ENCODE measurements at places on chromosomes 11 and 22. TPM values are rescaled to one million over a fixed set of nuclear protein-coding genes. Genes with fewer than 3 reads are reported as not detected.
A peak's percentile ranks its signal among the peaks of the same experiment; 100 is the strongest.

GRCh38 chr11:3880724-3881123 lies 25.3 kb downstream of the STIM1 start:
- peak; percentile 57 for DNase-seq
- H3K27me3 ChIP-seq: no peaks in the 10 kb centered on the region
- H3K4me3 ChIP-seq: no peak overlapping the region
- no peaks in the 10 kb centered on the region for H3K36me3 ChIP-seq
- H3K27ac ChIP-seq: peak overlapping the region; percentile 22

DNA sequence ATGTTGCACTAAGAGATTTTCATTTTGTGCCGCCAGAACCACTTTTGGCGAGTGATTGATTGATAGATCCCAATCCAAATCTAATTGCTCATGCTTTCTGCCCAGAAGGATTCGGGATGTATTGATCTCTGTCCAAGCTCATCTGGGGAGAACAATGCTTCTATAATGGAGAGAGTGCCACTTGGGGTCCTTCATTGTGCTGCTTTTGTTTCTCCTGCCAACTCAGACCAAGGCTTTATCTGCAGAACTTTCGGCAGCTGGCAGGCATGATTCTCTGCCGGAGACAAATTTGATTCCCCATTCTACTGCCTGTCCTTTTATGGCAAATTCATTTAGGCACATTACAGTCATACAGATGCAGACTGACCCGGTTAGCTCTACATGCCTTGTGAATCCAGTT lies 62.9 kb upstream of the NTM start:
- DNase-seq: no peak
- no peak overlapping the region for H3K27ac ChIP-seq
- H3K4me3 ChIP-seq: no peak overlapping the region
- no peaks in the 10 kb centered on the region for H3K36me3 ChIP-seq
- no peaks in the 10 kb centered on the region for H3K4me1 ChIP-seq
- H3K27me3 ChIP-seq: no peaks in the 10 kb centered on the region

DNA sequence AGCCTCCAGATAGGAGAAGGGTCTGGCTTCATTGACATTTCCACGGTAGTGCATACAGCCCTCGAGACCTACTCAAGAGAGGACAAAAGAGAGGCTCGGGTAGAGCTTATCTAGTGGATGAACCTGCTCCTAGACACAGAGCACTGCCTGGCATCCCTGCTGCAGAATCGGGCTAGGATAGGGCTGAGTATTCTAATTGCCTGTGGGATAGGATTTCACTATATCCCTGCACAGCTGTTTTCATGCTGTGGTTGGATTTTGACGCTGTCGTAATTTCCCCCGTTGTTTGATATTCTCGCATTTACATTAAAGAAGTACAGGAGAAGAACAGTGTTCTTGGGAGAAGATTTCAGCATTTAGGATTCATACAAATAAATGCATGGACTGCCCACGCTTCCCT lies 107.8 kb downstream of the KIRREL3 start:
- no peak overlapping the region for H3K27ac ChIP-seq
- no peaks in the 10 kb centered on the region for H3K4me1 ChIP-seq
- H3K27me3 ChIP-seq: no peaks in the 10 kb centered on the region
- no peak for DNase-seq
- H3K36me3 ChIP-seq: no peaks in the 10 kb centered on the region
- H3K4me3 ChIP-seq: no peak overlapping the region

- DNase-seq: no peak
- H3K4me1 ChIP-seq: no peaks in the 10 kb centered on the region
- no peak overlapping the region for H3K27ac ChIP-seq
Measured at GRCh38 chr11:1053121-1053901, 16.8 kb upstream of the MUC6 start.

- DNase-seq: no peak
- H3K4me3 ChIP-seq: no peak overlapping the region
- no peaks in the 10 kb centered on the region for H3K36me3 ChIP-seq
- no peaks in the 10 kb centered on the region for H3K4me1 ChIP-seq
Measured at GRCh38 chr11:20243974-20244373, 83.7 kb upstream of the DBX1 start.

GRCh38 chr11:84833488-84834088 lies 793.6 kb downstream of the DLG2 start:
- DNase-seq: no peak
- H3K27ac ChIP-seq: no peak overlapping the region
- H3K27me3 ChIP-seq: no peaks in the 10 kb centered on the region
- no peaks in the 10 kb centered on the region for H3K36me3 ChIP-seq
- no peak overlapping the region for H3K4me3 ChIP-seq

GRCh38 chr11:46625406-46625805 lies 8.1 kb downstream of the ATG13 start:
- DNase-seq: no peak
- no peaks in the 10 kb centered on the region for H3K27me3 ChIP-seq
- no peak overlapping the region for H3K27ac ChIP-seq
- no peak overlapping the region for H3K4me3 ChIP-seq
- no peaks in the 10 kb centered on the region for H3K4me1 ChIP-seq
- H3K36me3 ChIP-seq: peaks cover 88% of the 10 kb centered on the region

DNA sequence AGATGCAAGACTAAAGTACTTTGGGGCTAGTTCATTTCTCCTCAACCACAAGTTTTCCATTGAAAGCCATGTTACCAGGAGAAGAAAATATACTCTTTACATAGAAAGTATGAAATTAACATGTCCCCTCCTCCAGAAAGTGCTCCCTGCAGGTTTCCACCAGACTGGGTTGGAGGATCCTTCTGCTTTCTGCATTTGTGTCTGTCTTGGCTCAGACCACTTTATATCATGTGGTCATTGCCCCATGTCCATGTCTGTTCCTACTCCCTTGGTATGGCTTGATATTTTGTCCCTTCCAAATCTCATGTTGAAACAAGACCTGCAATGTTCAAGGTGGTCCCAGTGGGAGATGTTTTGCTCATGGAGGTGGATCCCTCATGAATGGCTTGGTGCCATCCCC lies 28.4 kb upstream of the ACER3 start:
- DNase-seq: no peak
- no peaks in the 10 kb centered on the region for H3K36me3 ChIP-seq
- H3K4me1 ChIP-seq: peaks cover 33% of the 10 kb centered on the region
- no peaks in the 10 kb centered on the region for H3K27me3 ChIP-seq

GRCh38 chr11:128492903-128493569 lies 94.3 kb downstream of the ETS1 start:
- H3K4me1 ChIP-seq: peaks cover 33% of the 10 kb centered on the region
- no peaks in the 10 kb centered on the region for H3K27me3 ChIP-seq
- H3K36me3 ChIP-seq: no peaks in the 10 kb centered on the region
- H3K4me3 ChIP-seq: no peak overlapping the region

DNA sequence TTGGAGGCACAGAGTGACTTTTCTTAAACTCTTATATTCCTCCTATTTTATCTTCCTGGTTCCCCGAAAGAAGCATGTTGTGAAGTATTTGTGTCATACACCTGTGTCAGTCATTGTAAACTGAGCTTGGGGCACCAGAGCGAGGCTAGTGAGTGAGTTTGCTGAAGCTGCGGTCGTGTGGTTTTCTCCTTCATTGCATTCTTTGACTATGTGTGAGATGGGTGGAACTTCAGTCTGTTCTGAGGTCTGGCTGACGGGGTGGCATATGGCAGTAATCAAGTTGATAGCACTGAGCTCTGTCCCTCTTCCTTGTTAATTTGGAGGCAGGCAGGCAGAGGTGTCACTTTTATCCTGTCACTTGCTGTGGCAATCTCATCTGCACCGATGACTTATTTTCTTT lies 4.2 kb downstream of the VPS26B start:
- DNase-seq: no peak
- no peaks in the 10 kb centered on the region for H3K27me3 ChIP-seq
- H3K27ac ChIP-seq: no peak overlapping the region
- H3K4me1 ChIP-seq: peaks cover 35% of the 10 kb centered on the region
- peaks cover 22% of the 10 kb centered on the region for H3K36me3 ChIP-seq

GRCh38 chr11:70074746-70075145 lies 3.4 kb upstream of the ANO1 start:
- H3K4me1 ChIP-seq: no peaks in the 10 kb centered on the region
- no peaks in the 10 kb centered on the region for H3K36me3 ChIP-seq
- H3K27me3 ChIP-seq: peaks cover 20% of the 10 kb centered on the region
- no peak overlapping the region for H3K27ac ChIP-seq
- no peak overlapping the region for H3K4me3 ChIP-seq

DNA sequence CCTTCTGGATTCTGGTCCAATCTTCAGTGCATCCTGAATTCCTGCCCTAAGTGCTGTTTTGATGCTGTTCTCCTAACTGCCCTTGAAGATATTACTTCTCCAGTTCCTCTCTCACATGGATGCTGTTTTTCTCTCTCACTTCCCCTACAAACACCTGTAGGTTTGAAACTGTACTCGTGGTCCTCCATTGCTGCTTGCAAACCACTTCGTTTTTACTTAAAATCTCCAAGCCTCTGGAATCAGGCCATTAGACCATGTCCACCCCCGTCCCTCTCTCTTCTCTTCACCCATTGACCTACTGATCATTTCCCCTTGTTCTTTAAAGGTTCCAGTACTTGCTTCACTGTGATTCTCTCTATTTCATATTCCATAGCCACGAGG lies 988.1 kb downstream of the NTM start:
- no peaks in the 10 kb centered on the region for H3K36me3 ChIP-seq
- no peaks in the 10 kb centered on the region for H3K27me3 ChIP-seq
- H3K4me1 ChIP-seq: no peaks in the 10 kb centered on the region
- no peak overlapping the region for H3K27ac ChIP-seq
- H3K4me3 ChIP-seq: no peak overlapping the region
- no peak for DNase-seq

GRCh38 chr11:28965819-28966218 lies 857.6 kb downstream of the METTL15 start:
- no peaks in the 10 kb centered on the region for H3K27me3 ChIP-seq
- no peak for DNase-seq
- no peak overlapping the region for H3K27ac ChIP-seq
- H3K4me3 ChIP-seq: no peak overlapping the region
- H3K36me3 ChIP-seq: no peaks in the 10 kb centered on the region

GRCh38 chr11:3995949-3996554 lies 98.5 kb upstream of the RRM1 start:
- H3K4me1 ChIP-seq: no peaks in the 10 kb centered on the region
- H3K36me3 ChIP-seq: no peaks in the 10 kb centered on the region
- H3K27ac ChIP-seq: no peak overlapping the region
- H3K4me3 ChIP-seq: no peak overlapping the region

DNA sequence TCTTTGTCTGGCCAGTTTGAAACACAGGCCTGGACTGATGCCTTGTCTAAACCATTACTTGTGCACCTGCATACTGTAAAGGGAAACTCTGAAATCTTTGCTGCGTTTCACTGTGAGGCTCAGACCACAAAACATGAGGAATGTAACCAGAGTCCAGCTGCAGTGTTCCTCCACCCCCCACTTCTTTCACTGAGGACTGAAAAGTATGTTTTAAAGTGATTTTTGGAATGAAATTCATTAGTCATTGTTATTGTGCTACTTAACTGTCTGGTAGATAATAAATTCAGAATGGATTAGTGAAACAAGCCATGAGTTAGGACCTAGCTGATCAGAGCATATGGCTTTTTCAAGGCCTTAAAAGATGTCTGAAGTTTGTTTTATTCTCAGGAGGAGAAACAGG lies 181.2 kb downstream of the WNT11 start:
- peaks cover 8% of the 10 kb centered on the region for H3K36me3 ChIP-seq
- H3K27ac ChIP-seq: no peak overlapping the region
- DNase-seq: no peak
- no peaks in the 10 kb centered on the region for H3K27me3 ChIP-seq

- H3K27ac ChIP-seq: no peak overlapping the region
- H3K4me1 ChIP-seq: no peaks in the 10 kb centered on the region
- H3K27me3 ChIP-seq: no peaks in the 10 kb centered on the region
Measured at GRCh38 chr11:12291313-12291712, 86.1 kb upstream of the PARVA start.

DNA sequence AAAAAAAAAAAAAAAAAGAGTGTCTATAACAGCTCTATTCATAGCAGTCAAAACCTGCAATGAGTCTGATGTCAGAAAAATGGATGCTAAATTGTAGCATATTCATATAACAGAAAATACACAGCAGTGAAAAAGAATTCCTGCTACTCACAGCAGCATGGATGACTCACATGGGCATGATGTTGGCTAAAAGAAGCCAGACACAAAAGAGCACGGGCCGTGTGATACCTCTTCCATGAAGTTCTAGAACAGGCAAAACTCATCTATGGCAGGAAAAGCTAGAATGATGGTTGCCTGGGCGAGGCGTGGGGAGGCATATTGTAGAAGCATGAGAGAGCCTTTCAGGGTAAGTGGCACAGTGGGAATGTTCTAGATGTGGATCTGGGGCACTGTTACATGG lies 18.9 kb downstream of the PLAAT3 start:
- H3K4me1 ChIP-seq: no peaks in the 10 kb centered on the region
- H3K27ac ChIP-seq: no peak overlapping the region
- no peak overlapping the region for H3K4me3 ChIP-seq
- no peaks in the 10 kb centered on the region for H3K27me3 ChIP-seq

DNA sequence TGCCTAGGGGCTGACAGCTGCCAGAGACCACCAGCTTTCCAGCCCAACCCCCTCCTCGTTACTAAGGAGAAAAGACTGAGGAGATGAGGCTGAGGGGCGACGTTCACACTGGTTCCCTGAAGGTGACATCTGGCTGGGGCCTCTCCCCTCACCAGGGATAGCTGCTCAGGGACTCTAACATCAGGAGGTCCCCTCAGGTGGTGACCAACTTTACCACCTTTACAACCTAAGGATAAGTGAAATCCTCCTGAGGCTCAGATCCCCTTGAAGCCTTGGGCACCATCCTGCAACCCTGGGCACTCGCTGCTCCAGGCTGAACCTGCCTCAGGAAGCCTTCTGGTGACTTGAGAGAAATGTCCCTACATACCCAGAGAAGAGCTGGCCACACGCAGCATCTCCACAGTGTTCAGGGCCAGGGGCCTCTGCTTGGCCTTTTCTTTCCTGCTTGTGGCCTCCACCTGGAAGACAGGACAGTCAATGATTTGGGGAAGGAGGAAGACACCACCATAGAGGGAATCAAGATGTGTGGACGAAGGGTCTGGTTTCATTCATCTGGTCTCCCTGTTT lies 12.4 kb upstream of the PPM1F start:
- DNase-seq: no peak
- H3K4me1 ChIP-seq: no peaks in the 10 kb centered on the region
- H3K36me3 ChIP-seq: peaks cover 100% of the 10 kb centered on the region
- no peaks in the 10 kb centered on the region for H3K27me3 ChIP-seq

GRCh38 chr11:19849107-19849789 lies 136.6 kb downstream of the NAV2 start:
- H3K27ac ChIP-seq: no peak overlapping the region
- H3K4me3 ChIP-seq: no peak overlapping the region
- no peaks in the 10 kb centered on the region for H3K27me3 ChIP-seq
- no peaks in the 10 kb centered on the region for H3K36me3 ChIP-seq
- H3K4me1 ChIP-seq: no peaks in the 10 kb centered on the region
- DNase-seq: no peak

- H3K36me3 ChIP-seq: no peaks in the 10 kb centered on the region
- peaks cover 3% of the 10 kb centered on the region for H3K27me3 ChIP-seq
- peak within 1 kb of the TSS; percentile 97 for H3K27ac ChIP-seq
- peaks cover 41% of the 10 kb centered on the region for H3K4me1 ChIP-seq
Measured at GRCh38 chr11:45846974-45847910, at the start of gene CRY2. Gene CRY2, plus strand, starts transcription at chr11:45847475. Its CDS starts 16 bp downstream, at chr11:45847491.

Gene MYBPC3
- polyA plus RNA-seq: 0.03 TPM

Gene ARSA
- 106 TPM for polyA plus RNA-seq

Gene RFPL2
- polyA plus RNA-seq: 0.22 TPM

Gene ANKRD13D
- 9.1 TPM for polyA plus RNA-seq

Gene MISFA
- polyA plus RNA-seq: not detected

Gene TPST2
- polyA plus RNA-seq: 103 TPM

Gene LDLRAD3
- polyA plus RNA-seq: 14.1 TPM

Gene BARX2
- polyA plus RNA-seq: not detected

Gene DENND6B
- 2.1 TPM for polyA plus RNA-seq

Gene ADM2
- polyA plus RNA-seq: not detected

Measured in CD14-positive monocyte (primary cell).